ENCODE measurements at places on chromosomes 1 and 21. TPM values are rescaled to one million over a fixed set of nuclear protein-coding genes. Genes with fewer than 3 reads are reported as not detected.

- H3K36me3 ChIP-seq = no peaks in the 10 kb centered on the region
- DNase-seq = no peak
- peaks cover 27% of the 10 kb centered on the region for H3K27me3 ChIP-seq
- no peak overlapping the region for H3K4me3 ChIP-seq
Observed at GRCh38 chr1:119003413-119004128, 15.4 kb upstream of the TBX15 start.

- no peaks in the 10 kb centered on the region for H3K4me1 ChIP-seq
- peak overlapping the region; percentile 11 for H3K4me3 ChIP-seq
- H3K27me3 ChIP-seq = no peaks in the 10 kb centered on the region
- peak overlapping the region; percentile 45 for H3K27ac ChIP-seq
- H3K36me3 ChIP-seq = no peaks in the 10 kb centered on the region
Observed at GRCh38 chr1:109532365-109533136, 7.1 kb upstream of the GPR61 start.

DNA sequence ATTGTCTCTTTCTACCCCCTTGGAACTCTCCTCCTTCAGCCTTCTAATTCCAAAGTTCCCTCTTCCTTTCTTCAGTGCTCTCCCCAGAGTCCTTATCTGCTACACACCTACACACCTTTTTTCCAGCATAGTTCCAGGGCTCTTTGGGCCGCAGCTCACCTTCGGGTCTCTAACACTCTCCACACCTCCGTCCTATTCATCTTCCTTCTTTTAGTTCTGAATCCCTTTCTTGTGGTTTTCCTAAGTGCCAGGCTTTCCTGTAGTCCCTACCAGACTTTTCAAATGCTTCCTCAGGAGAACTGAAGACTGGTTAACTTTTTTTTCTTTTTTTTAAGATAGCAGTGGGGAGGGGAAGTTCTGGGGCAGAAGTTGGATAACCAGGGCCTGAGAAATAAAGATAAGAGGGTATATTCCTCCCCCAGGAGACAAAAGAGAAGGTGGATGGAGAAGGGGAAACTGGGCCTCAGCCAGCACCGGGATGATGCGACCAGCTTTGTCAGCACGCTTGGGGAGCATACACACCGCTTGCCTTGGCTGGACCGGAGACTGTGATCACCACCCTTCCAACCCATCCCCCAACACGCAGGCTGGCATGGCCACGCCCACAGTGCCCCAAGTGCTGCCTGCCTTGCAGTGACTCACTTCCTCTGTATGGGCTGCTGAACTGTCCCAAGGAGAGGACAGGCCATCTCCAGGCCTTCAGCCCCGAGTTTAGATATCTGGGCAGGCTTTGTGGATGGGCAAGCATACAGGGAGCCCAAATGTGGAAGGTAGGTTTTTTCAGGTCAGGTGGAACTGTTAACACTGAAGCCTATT lies 2.5 kb upstream of the CERS2 start:
- no peaks in the 10 kb centered on the region for H3K27me3 ChIP-seq
- peak; percentile 90 for DNase-seq
- H3K36me3 ChIP-seq = no peaks in the 10 kb centered on the region
- H3K27ac ChIP-seq = peak overlapping the region; percentile 99
- H3K4me1 ChIP-seq = peaks cover 18% of the 10 kb centered on the region

GRCh38 chr1:154831462-154831861 lies 38.6 kb downstream of the KCNN3 start:
- H3K4me1 ChIP-seq = no peaks in the 10 kb centered on the region
- H3K27me3 ChIP-seq = no peaks in the 10 kb centered on the region
- no peak for DNase-seq
- no peaks in the 10 kb centered on the region for H3K36me3 ChIP-seq
- H3K27ac ChIP-seq = no peak overlapping the region

DNA sequence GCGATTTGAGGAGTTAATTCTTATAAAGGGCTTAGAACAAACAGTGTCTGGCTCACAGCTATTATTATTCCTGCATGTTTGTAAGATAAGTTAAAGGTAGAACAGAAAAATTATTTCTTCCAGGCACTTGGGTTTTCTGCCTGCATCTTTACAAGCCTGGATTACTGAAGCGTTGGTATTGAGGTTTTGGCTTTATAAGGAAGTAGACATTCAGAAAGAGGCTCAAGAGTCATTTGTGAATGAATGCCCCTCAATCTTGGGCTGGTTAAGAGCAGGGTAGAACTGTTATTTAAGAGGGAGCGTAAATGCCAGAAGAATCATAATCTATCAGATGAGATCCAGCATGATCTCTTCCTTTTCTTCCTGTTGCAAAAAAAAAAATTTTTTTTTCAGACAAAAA lies 77.3 kb upstream of the ARID1A start:
- no peak overlapping the region for H3K4me3 ChIP-seq
- peak overlapping the region; percentile 96 for H3K27ac ChIP-seq
- no peaks in the 10 kb centered on the region for H3K27me3 ChIP-seq
- peaks cover 11% of the 10 kb centered on the region for H3K4me1 ChIP-seq
- H3K36me3 ChIP-seq = no peaks in the 10 kb centered on the region

GRCh38 chr1:187236199-187236598 lies 407.4 kb downstream of the PLA2G4A start:
- no peaks in the 10 kb centered on the region for H3K27me3 ChIP-seq
- no peaks in the 10 kb centered on the region for H3K36me3 ChIP-seq
- H3K27ac ChIP-seq = no peak overlapping the region
- no peak overlapping the region for H3K4me3 ChIP-seq
- no peak for DNase-seq
- no peaks in the 10 kb centered on the region for H3K4me1 ChIP-seq

LCE2C gene
- total RNA-seq = not detected
